WTC11 (cell line): ENCODE measurements at places on chromosomes 7 and 10.

DNA sequence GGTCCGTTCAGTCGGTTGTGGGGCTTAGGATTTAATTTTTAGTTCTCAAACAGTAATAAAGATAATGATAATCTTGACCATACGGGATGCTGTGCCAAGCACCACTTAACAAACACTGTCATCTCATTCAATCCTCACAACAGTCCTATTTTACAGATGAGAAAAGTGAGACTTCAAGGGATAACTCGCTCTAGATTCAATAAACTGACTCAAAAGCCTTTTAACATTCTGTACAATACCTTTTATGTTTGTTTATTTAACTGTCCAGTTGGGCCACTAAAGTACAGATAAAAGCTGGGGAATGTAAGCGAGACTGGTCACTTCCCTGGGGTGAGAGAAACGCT lies 437 bp upstream of the CFAP69 start:
- no peak for DNase-seq

- DNase-seq, result no peak
Measured at GRCh38 chr10:102712843-102713538, 1.2 kb downstream of the ARL3 start.

- DNase-seq, result no peak
Measured at GRCh38 chr10:132809232-132810140, 23.5 kb upstream of the NKX6-2 start.

DNA sequence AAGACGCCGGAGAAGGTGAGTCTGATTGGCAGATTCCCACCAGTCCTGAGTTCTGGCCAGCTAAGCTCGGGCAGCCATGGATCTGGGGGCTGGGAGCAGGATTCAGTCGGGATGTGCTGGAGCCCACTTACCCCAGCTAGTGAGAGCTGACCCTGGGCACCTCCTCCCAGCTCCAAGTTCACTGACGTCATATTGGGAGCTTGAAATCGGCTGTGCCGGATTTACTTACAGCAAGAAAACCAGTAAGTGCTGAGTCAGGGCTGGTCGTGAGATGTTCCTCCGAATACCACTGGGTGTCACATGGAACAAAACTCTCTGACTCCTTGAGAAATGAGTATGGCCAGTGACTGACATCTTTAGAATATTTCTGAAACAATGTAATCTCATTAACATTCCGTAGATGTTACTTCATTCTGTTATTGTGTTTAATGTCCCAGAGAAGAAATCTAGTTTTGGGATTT lies 621.2 kb downstream of the SDK1 start:
- peak; percentile 50 for DNase-seq

- DNase-seq, result no peak
Measured at GRCh38 chr7:7911369-7912123, 57.0 kb upstream of the GLCCI1 start.

- DNase-seq, result peak; percentile 42
Measured at GRCh38 chr7:151113344-151114150, 27.3 kb downstream of the AGAP3 start.

DNA sequence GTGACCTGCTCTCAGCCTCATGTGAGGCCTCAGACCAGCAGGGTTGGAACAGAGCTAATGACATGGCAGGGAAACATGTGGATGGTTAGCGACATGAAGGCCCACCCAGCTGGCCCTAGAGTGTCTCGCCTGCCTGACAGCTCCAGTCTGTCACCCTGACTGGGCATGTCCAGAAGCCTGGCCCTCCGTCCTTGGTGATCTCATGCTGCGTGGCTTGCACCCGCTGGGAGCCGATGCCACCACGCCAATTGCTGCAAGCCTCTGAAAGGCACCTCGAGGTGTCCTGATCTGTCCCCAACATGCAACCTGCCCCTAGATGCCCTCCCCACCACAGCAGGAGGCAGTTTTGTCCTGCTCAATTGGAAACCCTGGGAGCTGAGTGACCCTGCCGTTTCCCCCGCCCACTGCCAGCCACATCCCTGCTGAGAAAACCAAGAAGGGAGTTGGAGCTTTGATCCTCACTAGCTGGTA lies 27.8 kb upstream of the RET start:
- no peak for DNase-seq

DNA sequence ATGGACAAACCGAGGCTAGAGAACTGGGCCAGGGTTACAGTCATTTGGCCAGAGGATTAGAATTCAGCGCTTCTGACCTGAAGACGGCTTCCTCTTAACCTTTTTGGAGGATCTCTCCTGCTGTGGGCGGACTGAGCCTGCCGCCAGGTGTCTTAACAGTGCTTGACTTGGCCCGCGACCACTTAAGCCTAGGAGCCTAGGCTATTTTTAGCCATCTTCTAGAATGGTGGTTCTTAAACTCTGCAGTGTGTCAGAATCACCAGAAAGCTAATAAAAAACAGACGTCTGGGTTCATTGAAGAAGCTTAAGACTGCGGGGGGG lies 722 bp downstream of the MDH2 start:
- peak; percentile 34 for DNase-seq

DNA sequence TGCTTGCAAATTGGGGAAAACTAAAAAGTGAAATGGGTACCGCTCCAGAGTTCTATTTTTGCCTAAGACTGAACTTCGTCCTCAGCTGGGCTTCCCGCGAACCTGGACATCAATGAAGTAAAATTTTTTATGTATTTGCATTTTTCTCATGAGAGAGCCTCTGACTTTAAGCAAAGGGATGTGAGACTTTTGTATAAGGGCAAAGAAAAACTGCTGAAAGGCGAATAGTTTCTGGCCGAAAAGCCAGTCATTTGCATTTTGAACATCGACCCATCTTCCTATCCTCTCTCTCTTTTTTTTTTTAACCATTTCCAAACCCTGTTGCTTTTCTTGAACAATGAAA lies 573 bp downstream of the PMPCB start:
- DNase-seq, result no peak

- DNase-seq, result no peak
Measured at GRCh38 chr7:155793720-155794119, 18.5 kb downstream of the SHH start.

GRCh38 chr10:35050568-35050967 lies 39.6 kb downstream of the CUL2 start:
- no peak for DNase-seq

- peak; percentile 28 for DNase-seq
Measured at GRCh38 chr10:90658791-90659190, 199.0 kb downstream of the HTR7 start.

DNA sequence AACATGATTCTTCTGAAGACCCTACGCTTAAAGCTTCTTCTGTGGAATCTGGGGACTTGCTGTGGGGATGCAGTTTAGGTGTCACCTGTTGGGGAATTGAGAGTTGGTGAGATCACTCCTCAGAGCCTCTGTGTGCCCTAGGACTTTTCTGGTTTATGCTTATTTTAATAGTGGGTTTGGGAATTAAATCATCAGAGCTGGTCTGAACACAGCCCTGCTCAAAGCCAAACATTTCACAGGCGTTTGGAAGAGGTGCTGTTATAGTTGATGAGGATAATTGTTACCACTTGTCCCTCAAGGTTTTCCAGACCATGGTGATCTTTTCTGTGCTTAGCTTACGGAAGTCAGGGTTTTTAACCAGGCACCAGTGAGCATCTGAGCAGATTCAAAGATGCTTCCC lies 106.1 kb downstream of the EBLN1 start:
- no peak for DNase-seq

DNA sequence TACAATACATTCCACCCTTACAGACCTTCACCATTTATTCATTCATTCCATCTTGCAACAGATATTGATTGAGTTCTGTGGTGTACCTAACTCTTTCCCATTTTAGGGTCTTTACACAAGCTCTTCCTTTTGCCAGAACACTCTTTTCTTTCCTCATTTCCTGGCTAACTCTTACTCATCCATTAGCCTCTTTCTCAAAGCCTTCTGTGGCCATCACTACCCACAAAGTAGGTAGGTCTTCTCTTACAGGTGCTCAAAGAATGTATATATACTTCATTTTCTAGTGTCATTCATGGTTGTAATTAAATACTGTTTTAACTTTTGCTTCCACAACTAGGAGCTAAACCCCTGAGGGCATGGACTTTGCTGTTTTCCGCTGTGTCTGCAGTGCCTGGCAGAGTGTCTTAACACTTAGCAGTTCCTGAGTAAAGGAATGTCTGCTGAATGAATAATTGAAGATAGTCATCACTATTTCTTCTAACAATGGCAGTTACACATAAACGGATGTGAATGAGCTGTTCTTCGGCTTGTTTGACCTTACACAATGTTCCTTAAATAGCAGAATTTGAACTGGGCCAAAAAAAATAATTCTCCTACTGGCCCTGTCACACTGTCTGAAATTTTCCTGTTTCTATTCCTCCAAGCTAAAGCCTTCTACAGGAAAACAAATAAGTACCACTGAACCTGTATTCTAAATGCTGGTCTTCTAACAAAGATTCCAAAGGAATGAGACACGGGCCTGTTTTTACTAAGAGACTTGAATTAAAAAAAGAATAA lies 15.1 kb downstream of the BCAP29 start:
- no peak for DNase-seq

GRCh38 chr10:115082506-115082905 lies 10.7 kb upstream of the ATRNL1 start:
- no peak for DNase-seq

- no peak for DNase-seq
Measured at GRCh38 chr10:116868198-116868676, 18.9 kb downstream of the ENO4 start.

GRCh38 chr10:112230325-112230988 lies 46.9 kb upstream of the GPAM start:
- no peak for DNase-seq

- no peak for DNase-seq
Measured at GRCh38 chr7:55469271-55469681, 103.0 kb downstream of the VOPP1 start.

- no peak for DNase-seq
Measured at GRCh38 chr7:112105584-112106530, 100.3 kb downstream of the DOCK4 start.

DNA sequence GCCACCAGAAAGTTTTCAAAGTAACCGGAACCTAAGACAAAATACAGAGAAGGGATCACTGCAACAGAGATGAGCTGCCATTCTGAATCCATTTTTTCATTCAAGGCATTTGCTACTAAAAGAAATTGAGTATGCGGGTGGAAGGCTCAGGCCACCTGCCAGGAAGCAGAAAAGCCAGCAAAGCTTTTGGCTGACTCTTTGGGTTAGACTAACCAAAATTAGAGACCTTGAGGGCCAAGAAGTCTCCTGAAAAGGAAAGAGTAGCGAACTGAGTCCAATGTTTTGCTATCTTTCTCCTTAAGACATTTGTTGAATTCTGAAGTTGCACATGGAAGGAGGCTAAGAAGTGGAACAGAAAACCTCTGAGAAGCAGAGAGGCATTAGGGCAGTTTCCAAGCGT lies 79.0 kb downstream of the FAS start:
- DNase-seq, result no peak
